Left ventricle myocardium inferior (tissue), 1 donor: ENCODE measurements at places on chromosomes 7 and 10.
A peak's percentile ranks its signal among the peaks of the same experiment; 100 is the strongest.

DNA sequence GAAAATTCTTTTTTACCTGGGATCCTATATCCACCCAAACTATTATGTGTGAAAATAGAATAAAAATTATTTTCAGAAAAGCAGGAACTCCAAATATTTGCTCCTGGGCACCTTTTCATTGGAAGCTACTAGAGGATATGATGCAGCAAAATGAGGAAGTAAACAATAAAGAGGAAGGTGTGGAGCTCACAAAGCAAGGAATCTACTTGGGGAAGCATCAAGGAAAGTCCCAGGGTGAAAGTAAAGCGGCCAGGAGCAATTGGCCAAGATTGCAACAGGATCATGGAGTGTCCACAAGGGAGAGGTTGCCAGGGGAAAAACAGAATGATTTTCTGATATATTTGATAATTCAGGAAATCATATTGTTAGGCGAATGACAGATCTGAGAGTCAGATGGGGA lies 80.8 kb downstream of the CARD11 start:
- no peak for DNase-seq

GRCh38 chr10:51654918-51655317 lies 44.5 kb downstream of the CSTF2T start:
- no peak for DNase-seq

GRCh38 chr7:101608772-101609713 lies 20.1 kb downstream of the MYL10 start:
- DNase-seq, result no peak

DNA sequence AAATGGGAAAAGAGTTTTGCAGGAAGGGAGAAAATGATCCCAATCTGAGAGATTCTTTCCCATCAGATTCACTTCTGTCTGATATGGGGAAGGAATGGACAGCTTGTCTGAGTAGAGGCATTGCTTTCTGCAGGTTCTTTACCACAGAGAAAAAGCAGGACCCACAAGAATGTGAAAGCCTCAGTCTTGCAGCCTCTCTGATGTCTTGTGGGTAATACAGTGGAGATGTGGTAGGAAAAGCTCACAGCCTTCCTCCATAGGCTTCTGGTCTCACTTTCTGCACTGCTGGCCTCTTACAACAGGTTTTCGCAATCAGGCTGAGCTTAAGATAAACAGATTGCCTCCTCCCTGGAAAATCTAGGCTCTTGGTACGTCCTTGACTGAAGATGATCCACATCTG lies 551 bp downstream of the IFIT1 start:
- no peak for DNase-seq

DNA sequence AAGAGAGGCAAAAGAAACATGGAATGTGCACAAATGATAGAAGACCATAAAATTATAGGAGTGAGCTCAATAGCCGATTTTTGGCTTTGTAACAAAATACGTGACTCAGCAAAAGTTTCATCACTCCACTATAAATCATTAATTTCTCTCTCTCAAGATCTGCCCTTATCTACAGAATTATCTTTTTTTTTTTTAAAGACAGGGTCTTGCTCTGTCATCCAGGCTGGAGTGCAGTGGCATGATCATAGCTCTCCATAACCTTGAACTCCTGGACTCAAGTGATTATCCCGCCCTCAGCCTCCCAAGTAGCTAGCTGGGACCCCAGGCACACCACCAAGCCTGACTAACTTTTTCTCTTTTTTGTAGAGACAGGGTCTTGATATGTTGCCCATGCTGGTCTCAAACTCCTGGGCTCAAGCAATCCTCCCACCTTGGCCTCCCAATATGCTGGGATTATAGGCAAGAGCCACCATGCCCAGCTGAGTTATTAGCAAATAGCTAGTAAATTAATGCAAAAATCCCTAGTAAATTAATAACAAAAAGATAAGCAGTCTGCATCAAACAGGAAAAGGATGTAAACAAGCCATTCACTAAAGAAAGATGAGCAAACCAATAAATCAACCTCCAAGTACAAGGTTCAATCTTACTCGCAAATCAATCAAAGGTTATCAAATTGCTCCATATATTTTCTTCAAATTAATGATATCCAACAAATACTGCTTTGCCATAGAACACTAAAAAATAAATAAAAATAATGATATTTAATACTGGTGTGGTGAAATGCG lies 450.7 kb downstream of the PARD3 start:
- no peak for DNase-seq

DNA sequence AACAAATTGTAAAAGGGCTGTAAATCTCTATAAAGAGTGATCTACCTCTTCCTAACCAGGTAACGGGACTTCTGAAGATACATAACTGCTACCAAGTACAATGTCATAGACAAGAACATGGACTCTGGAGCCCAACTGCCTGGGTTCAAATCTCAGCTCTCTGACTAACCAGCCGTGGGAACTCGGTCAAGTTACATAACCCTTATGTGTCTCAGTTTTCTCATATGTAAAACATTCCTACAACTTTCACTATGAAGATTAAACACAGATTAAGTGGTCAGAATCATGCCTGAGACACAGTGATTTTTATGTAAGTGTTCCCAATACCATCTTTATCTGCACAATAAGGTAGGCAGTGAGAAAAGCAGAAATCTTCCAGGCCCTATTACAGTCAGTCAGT lies 52.6 kb downstream of the ITGB1 start:
- no peak for DNase-seq

GRCh38 chr10:132648072-132648850 lies 110.7 kb downstream of the INPP5A start:
- DNase-seq, result peak; percentile 12

GRCh38 chr7:82051601-82052000 lies 281.8 kb upstream of the HGF start:
- DNase-seq, result no peak

- DNase-seq, result no peak
Measured at GRCh38 chr7:34837316-34837715, 179.3 kb downstream of the NPSR1 start.

- no peak for DNase-seq
Measured at GRCh38 chr7:133869556-133869955, 257.6 kb upstream of the LRGUK start.

- DNase-seq, result no peak
Measured at GRCh38 chr7:17939211-17939605, 1.1 kb downstream of the SNX13 start.

- no peak for DNase-seq
Measured at GRCh38 chr7:50462361-50462760, 12.2 kb upstream of the FIGNL1 start.

GRCh38 chr7:22660293-22660692 lies 66.7 kb upstream of the IL6 start:
- no peak for DNase-seq

DNA sequence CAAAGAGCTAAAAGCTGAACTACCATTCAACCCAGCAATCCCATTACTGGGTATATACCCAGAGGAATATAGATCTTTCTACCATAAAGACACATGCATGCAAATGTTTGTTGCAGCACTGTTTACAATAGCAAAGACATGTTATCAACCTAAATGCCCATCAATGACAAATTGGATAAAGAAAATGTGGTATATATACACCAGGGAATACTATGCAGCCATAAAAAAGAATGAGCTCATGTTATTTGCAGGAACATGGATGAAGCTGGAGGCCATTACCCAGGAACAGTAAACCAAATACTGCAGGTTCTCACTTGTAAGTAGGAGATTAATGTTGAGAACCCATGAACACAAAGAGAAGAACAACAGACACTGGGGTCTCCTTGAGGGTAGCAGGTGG lies 1295.1 kb downstream of the TYW1 start:
- no peak for DNase-seq

GRCh38 chr10:97353945-97354344 lies 19.4 kb upstream of the FRAT2 start:
- no peak for DNase-seq

GRCh38 chr10:86649471-86650150 lies 4.7 kb upstream of the OPN4 start:
- DNase-seq, result no peak

- DNase-seq, result no peak
Measured at GRCh38 chr10:114499630-114500190, 95.4 kb upstream of the AFAP1L2 start.

GRCh38 chr10:115045499-115045898 lies 47.7 kb upstream of the ATRNL1 start:
- no peak for DNase-seq

DNA sequence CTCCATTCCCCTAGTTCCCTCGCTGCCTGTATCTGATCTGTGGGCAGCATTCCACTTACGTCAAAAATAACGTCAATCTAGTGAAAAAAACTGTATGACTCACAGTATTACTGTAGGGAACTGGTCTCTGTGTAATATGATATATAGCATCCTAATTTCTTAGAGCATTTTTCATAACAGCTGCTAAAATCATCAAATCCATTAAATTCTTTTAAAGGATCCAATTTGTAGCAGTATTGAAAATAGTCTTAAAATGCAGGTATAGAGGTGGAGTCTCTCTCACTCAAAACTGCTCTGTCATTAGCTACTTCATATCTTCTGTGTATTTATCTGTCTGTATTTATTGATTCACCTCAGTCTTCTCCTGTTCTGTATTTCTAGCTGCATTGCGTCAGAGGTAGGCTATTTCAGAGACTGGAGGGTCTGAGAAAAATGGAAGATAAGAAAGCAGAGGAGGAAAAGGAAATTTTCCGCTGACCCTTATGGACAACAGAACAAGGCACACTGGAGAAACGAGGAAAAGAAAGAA lies 59.9 kb downstream of the PON1 start:
- DNase-seq, result no peak

GRCh38 chr7:148967602-148968001 lies 60.7 kb downstream of the PDIA4 start:
- no peak for DNase-seq

DNA sequence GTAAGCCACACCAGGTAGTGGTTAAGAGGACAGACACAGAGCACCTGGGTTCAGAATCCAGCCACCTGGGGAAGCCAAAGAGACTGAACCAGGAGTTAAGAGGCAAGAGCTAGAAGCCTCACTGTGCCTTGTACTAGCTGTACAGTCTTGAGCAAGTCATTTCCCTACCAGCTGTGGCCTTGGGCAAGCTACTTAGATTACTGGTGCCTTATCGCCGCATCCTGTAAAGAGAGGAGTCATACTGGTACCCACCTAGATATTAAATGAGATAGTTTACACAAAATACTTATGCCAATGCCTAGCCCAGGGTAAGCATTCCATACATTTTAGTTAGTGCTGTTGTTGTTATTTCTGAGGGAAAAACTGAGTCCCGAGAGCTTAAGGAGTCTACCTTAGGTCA lies 47.7 kb downstream of the HABP2 start:
- DNase-seq, result no peak

DNA sequence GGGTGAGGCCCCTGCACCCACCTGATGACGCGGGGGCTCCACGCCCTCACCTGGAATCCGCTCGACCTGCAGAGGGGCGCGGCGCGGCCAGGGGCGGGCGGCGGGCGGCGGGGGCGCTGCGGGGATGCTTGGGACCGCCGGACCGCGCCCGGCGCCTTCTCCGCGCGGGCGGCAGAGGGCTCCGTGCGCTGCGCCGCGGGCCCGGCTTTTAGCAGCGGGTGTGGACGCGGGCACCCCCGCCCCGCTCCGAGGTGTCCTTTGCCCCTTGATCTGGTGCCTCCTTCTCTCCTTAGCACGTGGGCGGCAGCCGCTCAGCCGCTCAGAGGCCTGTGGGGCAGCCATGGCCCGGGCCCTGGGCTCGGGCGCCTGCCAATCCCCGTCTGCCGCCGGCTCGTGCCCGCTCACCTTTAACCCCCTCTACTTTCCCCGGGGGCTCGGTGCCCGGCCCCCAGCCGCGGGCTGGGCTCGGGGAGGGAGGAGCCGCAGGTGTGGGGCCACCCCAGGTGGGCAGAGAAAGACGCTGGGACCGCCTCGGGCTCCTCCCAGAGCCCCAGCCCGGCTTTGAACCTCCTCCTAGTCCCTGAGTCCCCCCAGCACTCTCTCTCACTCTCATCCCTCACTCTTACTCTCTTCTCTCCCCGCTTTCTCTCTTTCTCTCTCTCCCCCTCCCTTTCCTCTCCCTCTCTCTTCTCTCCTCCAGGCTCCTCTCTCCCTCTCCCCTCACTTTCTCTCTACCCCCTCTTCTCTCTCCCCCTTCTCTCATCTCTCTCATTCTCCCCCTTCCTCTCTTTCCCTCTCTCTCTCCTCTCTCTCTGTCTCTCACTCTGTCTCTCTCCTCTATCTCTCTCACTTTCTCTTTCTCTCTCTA lies 19.7 kb upstream of the VPS37D start:
- no peak for DNase-seq

DNA sequence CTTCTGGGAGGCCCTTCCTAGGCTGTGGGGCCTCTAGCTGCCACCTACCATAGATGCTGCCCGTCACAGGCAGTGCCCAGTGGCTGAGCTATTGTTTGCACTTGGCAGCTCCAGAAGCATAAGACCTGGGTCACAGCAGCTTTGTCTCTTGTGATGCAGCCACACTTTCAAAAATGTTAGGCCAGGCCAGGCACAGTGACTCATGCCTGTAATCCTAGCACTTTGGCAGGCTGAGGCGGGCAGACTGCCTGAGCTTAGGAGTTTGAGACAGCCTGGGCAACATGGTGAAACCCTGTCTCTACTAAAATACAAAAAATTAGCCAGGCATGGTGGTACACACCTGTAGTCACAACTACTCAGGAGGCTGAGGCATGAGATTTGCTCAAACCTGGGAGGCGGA lies 9.5 kb upstream of the KAZALD1 start:
- DNase-seq, result no peak

DNA sequence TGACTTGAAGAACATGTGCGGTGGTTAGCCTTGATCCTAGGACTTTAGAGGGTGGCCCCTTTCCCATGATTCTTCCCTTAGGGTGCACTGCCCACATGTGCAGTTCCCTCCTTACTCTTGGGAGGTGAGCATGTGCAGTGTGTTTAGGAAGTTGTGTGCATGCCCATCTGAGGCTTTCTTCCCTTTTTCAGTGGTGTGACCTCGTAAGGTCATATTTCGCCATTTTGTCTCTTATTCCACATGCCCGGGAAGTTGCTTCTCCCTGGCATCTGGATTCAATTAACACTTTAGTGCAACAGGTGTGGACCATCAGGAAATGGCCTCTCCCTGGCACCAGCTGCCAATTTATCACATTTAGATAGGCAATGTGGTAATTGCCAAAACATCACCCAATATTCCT lies 380.6 kb upstream of the VSTM2A start:
- no peak for DNase-seq

DNA sequence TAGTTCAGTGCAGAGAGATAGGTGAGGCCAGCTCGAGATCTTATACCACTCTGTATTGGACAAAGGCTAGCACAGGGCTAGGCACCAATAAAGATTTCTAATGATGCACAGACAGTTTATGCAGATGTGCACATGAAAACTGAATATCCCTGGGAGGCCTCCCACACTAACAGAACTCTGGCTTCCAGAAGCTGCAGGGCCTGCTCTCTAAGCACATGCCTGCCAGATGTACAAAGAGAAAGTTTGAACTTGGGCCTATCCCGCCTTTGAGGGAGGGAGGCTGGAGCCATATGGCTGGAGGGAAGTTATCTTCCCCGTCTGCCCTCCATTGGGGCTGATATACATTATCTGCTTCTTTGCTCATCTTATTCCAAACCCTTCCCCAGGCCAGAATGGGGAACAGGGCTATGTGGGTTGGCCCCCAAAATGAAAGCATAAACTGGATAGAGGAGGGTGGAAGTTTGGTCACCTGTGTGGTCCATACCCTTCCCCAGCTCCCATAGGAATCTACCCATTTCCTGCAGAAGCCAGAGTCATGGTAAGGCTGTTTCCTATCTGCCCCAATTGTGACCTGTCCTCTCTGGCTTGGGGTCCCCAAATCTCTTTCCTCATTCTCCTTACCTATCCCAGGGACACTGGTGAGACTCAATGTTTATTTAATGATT lies 3.8 kb downstream of the KAZALD1 start:
- DNase-seq, result no peak

GRCh38 chr7:68699090-68699711 lies 899.1 kb upstream of the AUTS2 start:
- no peak for DNase-seq

GRCh38 chr10:84510121-84510520 lies 181.7 kb downstream of the CCSER2 start:
- DNase-seq, result no peak

- no peak for DNase-seq
Measured at GRCh38 chr7:15399441-15399840, 162.4 kb downstream of the AGMO start.
